ENCODE measurements at places on chromosomes 7 and 10. TPM values are rescaled to one million over a fixed set of nuclear protein-coding genes. Genes with fewer than 3 reads are reported as not detected.

SFTPD gene
- 0.30 TPM for total RNA-seq

TCF7L2 gene
- total RNA-seq, result 5.2 TPM

LIPF gene
- not detected for total RNA-seq

GRID2IP gene
- 0.69 TPM for total RNA-seq

H2BK1 gene
- not detected for total RNA-seq

All from renal cortical epithelial cell (primary cell).